Neuronal stem cell (in vitro differentiated cells): ENCODE measurements at places on chromosomes 3 and 15.

DNA sequence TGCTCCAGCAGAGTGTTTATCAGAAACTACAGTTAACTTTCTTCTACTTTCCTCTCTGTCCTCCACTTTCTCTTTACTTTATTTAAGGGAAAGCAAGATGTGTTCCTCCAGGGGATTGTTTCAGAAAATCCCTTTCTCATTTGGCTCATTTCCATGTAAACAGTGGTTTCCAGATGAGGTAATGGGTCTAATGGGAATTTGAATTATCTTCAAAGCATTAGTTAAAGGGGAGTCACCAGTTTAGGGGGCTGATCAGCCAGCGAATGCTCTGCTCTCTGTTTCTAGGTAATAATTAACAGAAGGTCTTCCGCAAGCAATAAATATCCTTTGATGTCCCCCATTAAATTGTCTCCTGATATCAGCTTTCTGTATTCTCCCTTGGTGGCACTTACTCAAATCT is 30.4 kb upstream of the ZNF639 start:
- DNase-seq, result no peak

GRCh38 chr15:31049682-31050615 is 51.6 kb downstream of the TRPM1 start:
- no peak for DNase-seq

- peak; percentile 51 for DNase-seq
Observed at GRCh38 chr3:32399030-32399620, 7.5 kb downstream of the CMTM7 start.

DNA sequence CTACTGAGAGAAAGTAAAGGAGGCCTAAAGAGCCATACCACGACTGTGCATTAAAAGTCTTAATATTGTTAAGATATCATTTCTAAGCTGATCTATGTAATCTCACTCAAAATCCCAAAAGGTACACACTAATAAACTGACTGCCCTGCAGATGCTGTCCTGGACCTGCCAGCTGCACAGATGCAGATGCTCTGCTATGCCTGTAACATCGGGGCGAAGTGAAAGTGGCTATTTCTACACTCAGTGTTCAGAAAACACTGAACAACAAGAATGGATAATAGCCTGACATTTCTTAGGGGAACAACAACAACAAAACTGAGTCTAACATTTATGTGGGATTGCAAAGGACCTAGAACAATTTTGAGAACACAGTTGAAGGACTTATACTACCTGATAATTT is 31.9 kb downstream of the RAD18 start:
- no peak for DNase-seq

DNA sequence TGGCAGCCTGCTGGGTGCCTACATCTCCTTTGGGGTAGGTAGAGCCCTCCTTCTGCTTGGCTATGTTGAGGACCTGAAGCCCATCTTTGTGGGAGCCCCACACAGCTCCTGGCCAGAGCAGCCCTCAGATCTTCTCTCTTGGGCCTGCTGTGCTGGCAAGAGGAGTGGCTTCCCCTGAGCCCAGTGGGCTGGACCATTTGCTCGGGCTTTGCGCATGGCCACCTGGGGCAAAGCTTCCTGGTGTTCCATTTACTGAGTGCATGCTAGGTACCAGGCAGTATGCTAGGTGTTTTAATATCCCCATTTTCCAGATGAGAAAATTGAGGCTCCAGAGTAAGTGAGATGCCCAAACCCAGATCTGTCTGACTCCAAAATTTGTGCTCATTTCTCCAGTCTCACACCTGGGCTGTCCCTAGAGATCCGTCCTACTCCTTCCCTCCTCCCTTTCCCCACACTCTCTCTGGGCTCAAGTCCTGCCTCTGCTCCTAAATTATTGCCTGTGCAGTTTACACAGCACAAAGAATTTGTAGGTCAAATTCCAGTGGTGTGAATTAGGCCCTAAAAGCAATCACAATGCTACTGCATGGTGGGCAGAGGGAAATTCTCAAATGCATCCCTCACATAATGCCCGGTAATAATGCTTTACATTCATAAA is 39.7 kb downstream of the SLC28A1 start:
- DNase-seq, result no peak

GRCh38 chr3:37588758-37589157 is 272.9 kb upstream of the CTDSPL start:
- DNase-seq, result no peak

DNA sequence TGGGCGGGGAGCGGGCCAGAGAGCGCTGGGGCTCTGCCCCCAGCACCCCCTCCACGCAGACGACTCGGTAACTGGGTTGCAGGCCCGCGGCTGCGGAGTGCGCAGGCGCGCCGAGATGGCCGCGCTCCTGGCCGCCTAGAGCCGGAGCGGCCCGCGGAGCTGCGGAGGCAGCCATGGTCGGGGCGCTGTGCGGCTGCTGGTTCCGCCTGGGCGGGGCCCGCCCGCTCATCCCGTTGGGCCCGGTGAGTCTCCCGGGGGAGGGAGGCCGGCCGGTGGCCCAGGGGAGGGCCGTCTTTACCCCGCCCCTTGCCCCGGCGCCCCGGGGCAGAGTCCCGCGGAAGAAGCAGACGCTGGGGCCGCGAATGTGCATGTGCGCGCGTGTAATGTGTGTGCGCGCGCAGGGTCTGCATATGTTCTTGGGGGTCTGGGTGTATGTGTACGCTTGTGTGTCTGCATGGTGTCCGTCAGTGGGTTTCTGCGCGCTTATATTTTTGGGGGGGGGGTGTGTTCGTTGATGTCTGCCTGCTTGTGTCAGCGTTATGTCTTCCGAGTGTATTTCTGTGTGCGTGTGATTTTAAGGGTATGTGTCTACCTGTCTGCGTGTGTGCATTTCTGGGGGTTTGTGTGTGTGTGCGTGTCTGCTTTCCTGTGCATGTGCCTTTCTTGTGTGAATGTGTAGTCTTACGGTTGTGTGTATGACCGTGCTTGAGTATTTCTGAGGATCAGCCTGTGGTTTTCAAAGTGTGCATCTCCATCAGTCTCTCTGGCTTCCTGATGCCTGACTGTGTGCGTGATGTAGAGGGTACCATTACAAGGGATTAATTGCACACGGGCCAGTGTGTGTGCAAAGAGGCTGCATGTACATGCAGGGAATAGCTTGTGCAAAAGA is at the start of gene ABHD14A:
Gene ABHD14A, plus strand, starts transcription at position 102 of the 889 bp plus-strand sequence. Its CDS starts 72 bp downstream, at position 174.
- peak; percentile 68 for DNase-seq

- no peak for DNase-seq
Observed at GRCh38 chr3:12830785-12831156, 10.6 kb downstream of the RPL32 start.

- peak; percentile 71 for DNase-seq
Observed at GRCh38 chr15:92797168-92798052, 102.7 kb upstream of the CHD2 start.

GRCh38 chr3:87041191-87041590 is 50.2 kb upstream of the VGLL3 start:
- DNase-seq, result no peak

- no peak for DNase-seq
Observed at GRCh38 chr15:100879464-100880138, at the start of gene ALDH1A3. ALDH1A3 (plus strand) TSS chr15:100879831; CDS start chr15:100879908, 77 bp downstream.

DNA sequence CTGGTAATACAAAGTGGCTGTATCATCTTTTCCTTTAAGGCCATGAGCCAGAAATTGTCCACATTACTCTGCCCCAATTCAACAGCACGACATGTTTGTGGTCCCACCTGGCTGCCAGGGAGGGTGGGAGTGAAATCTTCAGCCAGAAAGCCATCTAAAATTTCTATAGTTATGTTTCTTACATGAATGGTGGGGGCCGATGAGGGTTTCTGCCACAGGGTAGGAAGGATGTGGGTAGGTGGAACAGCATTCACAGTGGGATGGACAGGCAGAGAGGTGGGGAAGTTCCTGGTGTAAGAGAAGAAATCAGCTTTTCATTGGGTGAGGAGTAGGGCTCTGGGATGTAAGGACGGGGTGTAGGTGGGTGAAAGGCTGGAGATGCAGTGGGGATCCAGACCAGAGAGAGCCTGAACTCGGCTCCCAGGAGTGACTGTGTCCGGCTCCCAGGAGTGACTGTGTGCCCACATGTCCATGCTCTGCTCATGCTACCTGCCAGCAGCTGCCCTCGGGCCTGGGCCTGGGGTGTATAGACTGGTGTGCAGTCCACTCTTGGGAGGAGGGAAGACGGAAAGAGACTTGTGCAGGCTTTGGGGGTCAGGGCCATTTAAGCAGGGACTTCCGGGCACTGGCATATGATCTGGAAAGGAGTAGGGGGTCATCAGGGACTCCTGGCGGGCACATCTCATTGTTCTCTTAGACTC is 3.8 kb upstream of the FBLN2 start:
- no peak for DNase-seq

GRCh38 chr3:104461431-104461830 is 905.3 kb upstream of the ALCAM start:
- DNase-seq, result no peak

- no peak for DNase-seq
Observed at GRCh38 chr15:98713585-98714001, 65.3 kb downstream of the IGF1R start.

DNA sequence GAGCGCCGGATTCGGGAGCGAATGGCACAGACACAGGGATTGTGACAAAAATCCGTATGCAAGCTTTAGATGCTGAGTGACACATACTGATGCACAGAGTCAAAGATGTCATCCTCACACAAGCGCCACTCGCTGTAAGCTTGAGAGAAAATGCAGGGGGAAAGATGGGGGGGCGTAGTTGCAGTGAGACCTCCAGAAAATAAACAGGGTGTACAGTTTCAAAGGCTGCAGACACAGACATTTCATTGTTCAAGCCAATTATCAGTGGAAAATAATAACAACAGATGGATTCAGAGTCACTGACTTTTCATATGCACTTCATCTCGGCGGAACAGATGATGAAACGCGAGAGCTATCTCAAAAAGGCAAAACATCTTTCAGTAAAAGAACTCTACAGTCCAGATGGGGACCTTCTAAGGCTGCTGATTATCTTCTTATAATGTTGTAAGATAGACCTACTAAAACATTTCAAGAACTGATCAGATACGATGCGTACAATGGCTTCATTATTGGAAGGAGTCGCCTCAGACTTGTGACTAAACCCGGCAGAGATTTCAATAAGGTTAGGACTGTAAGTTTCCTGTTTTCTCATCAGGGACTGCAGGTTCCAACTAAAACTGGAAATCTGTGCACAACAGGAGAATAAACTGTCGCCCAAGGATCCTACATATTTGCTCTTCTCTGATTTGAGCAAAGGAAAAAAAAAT is 275.4 kb downstream of the FOXP1 start:
- DNase-seq, result no peak

DNA sequence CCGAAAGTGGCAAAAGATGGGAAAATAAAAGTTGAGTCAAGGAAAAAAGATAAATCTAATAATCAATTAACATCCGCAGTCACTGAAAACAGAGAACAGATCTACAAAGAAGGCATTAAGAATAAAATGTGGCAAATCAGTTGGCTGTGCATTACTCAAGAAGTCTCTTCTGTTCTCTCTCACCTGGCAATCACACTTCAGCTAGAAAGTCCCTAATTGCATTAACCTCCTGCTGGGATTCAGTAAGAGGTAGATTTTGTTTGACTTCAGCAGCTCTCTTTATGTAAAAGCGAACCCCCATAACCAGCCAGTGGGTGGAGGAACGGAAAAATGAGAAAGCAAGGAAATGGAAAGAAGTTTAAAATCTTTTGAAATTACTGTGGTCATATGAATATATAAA is 94.7 kb upstream of the PLXND1 start:
- no peak for DNase-seq

DNA sequence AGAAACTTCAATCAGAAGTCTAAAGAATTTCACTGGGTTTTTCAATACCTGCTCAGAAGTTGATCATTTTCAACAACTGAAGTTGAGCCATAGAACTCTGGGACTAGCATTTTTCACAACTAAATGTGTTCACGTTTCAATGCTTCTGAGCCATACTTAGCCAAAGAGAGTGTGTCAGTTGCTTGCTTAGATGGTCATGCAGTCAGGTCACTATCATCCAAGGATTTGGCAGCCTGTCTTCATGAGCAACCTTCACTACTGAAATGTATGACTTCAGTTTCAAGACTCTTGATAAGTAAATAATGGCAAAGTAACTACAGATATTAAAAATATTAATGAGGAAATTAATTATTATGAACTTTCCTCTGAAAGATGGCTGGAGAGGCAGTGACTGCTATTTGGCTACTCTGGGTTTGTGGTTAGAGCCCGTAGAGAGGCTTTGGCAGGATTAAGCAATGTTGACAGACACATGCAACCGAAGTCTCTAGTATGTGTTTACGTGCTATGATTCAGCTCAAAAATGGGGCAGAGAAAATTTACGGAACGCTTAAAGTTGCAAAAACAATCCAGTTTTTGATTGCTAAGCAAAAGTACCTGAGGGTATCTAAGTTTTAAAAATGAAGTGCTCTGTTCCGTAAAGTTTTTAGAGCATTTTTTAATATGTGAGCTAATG is 133.8 kb downstream of the GMNC start:
- no peak for DNase-seq

- DNase-seq, result no peak
Observed at GRCh38 chr3:109363634-109364033, 26.3 kb upstream of the DPPA4 start.

- no peak for DNase-seq
Observed at GRCh38 chr15:66684136-66684681, 17.8 kb upstream of the SMAD6 start.

DNA sequence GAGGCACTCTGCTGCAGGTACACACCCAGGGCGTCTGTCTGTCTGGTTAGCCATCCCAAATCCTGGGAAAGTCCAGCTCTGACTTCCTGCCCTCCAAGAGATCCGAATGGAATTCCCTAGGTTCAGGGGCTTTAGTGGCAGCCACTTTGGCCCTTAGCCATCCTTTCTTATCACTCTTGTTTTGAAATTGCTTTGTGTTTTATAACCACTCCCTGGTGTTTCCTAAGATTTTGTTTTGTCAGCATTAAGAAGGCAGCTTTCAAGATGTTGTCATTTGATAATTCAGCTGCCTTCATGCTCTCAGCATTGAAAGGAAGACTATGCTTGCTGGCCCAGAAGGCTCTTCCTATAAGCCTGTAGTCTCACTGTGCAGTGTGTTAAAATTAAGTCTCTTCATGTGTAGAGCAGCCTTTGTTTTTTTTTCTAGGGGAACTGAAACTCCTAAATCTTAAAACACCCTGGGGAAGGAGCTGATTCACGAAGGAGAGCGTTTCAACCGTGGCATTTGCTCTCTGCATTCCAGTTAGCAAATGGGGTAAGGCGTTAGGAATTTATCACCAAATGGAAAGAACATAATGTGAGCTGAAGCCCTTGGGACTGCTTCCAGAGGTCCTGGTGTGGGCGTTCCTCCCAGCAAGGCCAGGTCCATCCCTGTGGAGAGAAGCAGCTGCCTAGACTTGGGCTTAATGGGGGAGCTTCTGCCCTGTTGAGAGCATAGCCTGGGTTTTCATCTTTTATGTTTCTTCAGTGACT is 14.2 kb upstream of the CLEC3B start:
- DNase-seq, result no peak

GRCh38 chr15:60520825-60521368 is 42.0 kb upstream of the ICE2 start:
- peak; percentile 68 for DNase-seq

- DNase-seq, result no peak
Observed at GRCh38 chr15:41483115-41483514, 10.6 kb upstream of the ITPKA start.

DNA sequence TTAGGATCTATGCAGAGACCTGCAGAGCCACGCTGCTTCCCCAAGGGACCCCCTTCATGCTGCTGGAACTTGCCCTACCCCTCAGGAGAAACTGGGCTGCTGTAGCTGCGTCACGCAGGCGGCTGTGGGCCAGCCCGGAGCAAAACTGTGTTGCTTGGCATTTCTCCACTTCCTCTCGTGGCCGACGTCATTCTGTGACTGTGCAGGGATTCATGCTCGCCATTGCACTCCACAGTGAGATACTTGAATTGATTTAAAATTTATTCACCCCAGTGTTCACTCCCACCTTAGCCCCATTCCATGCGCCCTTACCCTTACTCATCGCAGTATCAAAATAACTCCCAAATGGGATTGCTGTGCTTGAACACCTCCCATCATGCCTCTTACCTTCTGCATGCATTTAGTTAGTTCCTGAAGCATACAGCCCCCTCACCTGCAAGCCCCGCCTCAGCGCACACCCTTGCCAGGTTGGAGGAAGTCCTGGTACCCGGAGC is 45.7 kb downstream of the TMEM44 start:
- DNase-seq, result no peak
